Suppressor macrophage (primary cell): ENCODE measurements at places on chromosomes 4 and X.
A peak's percentile ranks its signal among the peaks of the same experiment; 100 is the strongest.

GRCh38 chrX:87518504-87518903, 902 bp downstream of the KLHL4 start:
- DNase-seq: no peak

DNA sequence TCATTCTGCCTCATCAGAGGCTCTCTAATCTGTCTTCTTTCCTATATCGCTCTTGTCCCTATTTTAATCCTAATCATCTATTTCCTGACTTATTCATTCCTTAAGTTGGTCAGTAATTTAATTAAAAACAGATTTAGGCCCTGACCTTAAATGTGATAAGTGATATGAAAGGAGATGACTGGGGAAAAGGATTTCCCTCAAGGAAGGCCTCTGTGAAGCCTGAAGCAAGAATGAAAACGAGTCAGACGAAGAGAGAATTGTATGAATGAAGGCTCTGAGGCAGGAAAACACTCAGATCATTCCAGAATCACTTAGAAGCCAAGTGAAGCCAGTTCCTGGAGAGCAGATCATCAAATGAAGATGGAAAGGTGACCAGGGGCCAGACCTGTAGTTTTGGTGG, 22.1 kb downstream of the PKD2 start:
- no peak for DNase-seq

DNA sequence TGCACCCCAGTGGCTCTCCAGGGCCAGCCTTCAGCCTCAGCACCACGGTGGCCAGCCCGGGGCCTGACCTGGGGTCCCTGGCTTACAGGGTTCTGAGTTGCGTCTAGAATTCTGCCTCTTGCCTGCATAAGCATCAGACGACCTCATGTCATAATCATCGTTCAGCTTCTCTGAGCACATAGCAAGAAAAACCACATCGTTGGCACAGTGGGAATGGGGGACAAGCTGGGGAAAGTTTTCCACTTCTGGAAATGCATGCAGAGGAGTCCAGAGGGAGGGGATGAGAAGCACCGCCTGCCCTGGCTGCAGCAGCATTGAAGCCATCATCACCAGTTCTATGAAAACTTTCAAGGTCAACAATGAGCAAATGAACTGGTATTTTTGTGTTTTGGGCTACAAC, 441.0 kb upstream of the FRG1 start:
- DNase-seq: no peak

GRCh38 chr4:118821590-118822293, 14.2 kb downstream of the SEC24D start:
- no peak for DNase-seq

DNA sequence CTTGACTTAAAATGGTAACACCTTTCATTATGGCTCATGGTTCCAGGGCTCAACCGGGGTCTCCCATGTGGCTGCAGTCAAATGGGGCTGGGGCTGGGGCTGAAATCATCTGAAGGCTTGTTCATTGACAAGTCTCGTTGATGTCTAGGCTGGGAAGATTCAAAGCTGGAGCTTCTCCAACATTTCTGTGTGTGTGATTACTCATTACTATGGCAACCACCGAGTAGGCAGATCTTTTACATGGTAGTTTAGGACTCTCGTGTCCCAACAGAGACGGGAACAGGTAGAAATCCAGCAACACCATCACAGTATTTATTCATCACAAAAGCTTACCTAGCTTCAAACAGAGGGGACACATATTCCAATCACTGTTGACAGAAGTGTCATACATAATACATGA, 7.8 kb downstream of the YTHDC1 start:
- DNase-seq: no peak

DNA sequence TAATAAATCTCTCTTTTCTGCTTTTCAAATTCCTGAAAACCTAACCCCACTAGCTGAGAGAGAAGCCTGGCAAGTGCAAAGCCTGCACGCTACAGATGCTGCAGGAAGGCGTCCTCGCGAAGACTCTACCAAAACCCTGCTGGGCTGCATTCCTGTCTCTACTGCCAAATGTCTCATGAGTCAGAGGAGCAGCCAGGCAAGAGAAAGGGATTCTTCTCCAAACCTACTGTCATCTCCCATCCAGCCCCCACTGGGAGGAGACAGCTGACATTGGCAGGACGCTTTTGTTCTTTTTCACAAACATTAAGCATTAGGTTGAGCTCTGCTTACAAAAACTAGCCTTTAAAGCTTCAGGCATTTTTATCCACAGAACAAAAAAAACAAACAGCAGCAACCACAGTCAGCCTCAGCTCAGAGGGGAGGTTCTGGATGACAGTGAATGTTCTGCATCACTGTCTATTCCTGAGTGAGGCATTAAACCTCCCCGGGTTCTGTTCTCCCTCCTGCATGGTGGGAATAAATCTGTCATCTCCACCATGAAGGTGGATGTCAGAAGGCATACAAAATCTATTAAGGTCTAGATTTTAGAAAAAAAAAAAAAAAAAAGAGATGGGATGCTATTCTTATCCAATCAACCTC, 18.0 kb downstream of the CRMP1 start:
- no peak for DNase-seq

DNA sequence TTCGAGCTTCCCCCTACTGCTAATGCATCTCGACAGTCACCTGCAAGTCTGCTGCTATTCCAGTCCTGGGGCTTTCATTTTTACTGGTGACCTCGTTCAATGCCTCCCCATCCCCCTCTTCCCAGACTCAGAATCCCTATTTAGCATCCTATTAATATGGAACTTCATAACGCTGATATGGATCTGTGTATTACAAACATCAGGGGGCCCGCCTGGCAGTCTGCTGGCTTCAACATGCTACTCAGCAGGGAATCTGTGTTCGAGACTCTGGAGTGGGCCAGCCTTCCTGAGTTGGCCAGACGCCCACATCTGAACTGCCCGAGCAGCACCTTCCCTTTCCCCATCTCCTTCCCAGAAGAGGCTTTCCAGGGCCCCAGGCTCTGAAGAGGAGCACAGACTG, 173.9 kb upstream of the PPARGC1A start:
- no peak for DNase-seq

DNA sequence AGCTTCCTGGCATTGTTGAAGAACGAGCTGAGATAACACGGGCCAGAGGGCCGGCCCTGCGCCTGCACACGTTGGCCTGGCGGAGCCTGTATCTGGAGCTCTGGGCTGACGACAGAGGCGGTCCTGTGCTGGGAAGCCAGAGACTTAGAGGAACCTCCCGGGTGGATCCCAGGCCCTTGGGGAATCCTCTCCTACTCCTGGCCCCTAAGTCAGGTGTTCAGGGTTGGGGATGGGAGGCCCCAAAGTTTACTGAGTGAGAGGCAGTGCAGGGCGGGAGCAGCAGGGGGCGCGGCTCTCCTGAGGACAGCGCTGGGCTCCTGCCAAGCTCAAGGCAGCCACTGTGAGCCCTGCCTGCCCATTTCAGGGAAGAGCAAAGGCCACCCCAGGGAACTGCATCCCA, 2.5 kb upstream of the HTRA3 start:
- DNase-seq: peak; percentile 77
